Astrocyte (in vitro differentiated cells and primary cell): ENCODE measurements at places on chromosomes 16 and 17. TPM values are rescaled to one million over a fixed set of nuclear protein-coding genes. Genes with fewer than 3 reads are reported as not detected.

DNA sequence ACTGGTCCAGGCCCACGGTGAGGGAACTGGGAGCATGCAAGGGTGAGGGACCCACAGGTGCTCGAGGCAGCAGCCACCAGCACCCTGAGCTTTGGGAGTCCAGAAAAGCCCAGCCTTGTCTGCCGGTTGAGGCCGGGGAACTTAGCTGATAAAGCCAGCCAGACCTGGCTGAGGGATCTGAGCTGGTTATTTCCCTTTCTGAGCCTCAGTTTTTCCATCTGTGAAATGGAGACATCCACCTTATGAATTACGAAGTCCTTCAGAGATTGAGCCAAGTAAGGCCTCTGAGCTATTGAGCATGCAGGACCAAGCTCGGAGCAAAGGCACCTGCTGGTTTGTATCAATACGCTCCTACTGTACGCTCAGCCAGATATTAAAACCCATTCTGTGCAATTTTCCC lies 13.8 kb downstream of the NECAB2 start:
- DNase-seq = no peak

- DNase-seq = peak; percentile 4
These were observed 41.5 kb upstream of the CBFA2T3 start for GRCh38 chr16:89018282-89019158.

GRCh38 chr16:73845238-73846006 lies 451.2 kb upstream of the PSMD7 start:
- no peak for DNase-seq

Gene CNTNAP4
- total RNA-seq = not detected in 2 replicates

Gene PDE6G
- not detected in 2 replicates for total RNA-seq

Gene CSF3
- not detected in 2 replicates for total RNA-seq
